ENCODE measurements at places on chromosomes 3 and 15. TPM values are rescaled to one million over a fixed set of nuclear protein-coding genes. Genes with fewer than 3 reads are reported as not detected.

The WDR48 gene
- 44.8 TPM for total RNA-seq

The PLA2G4D gene
- not detected for total RNA-seq

The BMF gene
- 20.1 TPM for total RNA-seq

The GATM gene
- total RNA-seq, result 743 TPM

The MOBP gene
- total RNA-seq, result not detected

The ROPN1 gene
- total RNA-seq, result not detected

The TLR9 gene
- not detected for total RNA-seq

The NCEH1 gene
- 4.7 TPM for total RNA-seq

The GRAMD2A gene
- total RNA-seq, result 0.51 TPM

The SELENOT gene
- total RNA-seq, result 43.9 TPM

The CPN2 gene
- total RNA-seq, result not detected

The MESP2 gene
- not detected for total RNA-seq

The SLC9A9 gene
- 28.4 TPM for total RNA-seq

The BTLA gene
- 0.10 TPM for total RNA-seq

The CPEB1 gene
- total RNA-seq, result 1.1 TPM

The GPR149 gene
- total RNA-seq, result 0.41 TPM
